Activated CD4-positive, alpha-beta memory T cell treated with anti-CD3 and anti-CD28 coated beads for 36 hours (primary cell): ENCODE measurements at places on chromosomes 11 and 22.

DNA sequence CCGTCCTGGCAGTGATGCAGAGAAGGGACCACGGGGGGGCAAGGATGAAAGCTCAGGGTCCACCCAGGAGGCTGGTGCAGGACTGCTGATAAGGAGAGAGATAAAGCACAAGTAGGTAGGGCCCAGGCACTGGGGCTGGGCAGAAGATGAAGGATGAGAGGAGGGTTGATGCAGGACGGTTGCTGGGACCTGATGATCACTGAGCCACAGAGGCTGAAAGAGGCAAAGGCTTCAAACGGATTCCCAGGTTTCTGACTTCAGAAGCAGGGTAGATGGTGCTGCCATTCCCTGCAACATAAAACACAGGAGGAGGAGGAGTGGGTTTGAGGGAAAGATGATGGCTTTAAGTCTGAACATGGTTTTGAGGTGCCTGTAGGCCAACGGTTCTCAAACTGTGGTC is 148.5 kb downstream of the TTC17 start:
- DNase-seq, result no peak

DNA sequence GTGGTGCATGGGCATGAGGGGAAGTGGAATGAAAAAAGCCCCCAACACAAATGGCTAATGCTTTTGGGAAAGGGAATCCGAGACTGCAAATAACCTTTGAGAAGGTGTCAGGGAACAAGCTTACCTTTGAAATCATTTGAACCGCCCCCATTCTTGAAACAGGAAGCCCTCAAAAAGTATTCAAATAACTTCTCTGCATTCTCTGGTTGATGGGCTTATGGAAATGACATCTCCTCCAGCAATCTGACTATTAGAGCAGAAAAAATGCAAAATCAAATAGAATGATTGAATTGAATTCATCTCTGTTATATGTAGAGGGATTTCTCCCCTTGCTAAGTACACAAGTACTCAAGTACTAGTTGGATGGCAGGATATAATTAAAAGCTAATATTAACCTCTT is 409.9 kb downstream of the TMEM135 start:
- DNase-seq, result no peak

- DNase-seq, result no peak
Measured at GRCh38 chr11:11057472-11057854, 199.6 kb upstream of the ZBED5 start.

GRCh38 chr11:15624701-15625100 is 510.0 kb downstream of the INSC start:
- DNase-seq, result no peak

DNA sequence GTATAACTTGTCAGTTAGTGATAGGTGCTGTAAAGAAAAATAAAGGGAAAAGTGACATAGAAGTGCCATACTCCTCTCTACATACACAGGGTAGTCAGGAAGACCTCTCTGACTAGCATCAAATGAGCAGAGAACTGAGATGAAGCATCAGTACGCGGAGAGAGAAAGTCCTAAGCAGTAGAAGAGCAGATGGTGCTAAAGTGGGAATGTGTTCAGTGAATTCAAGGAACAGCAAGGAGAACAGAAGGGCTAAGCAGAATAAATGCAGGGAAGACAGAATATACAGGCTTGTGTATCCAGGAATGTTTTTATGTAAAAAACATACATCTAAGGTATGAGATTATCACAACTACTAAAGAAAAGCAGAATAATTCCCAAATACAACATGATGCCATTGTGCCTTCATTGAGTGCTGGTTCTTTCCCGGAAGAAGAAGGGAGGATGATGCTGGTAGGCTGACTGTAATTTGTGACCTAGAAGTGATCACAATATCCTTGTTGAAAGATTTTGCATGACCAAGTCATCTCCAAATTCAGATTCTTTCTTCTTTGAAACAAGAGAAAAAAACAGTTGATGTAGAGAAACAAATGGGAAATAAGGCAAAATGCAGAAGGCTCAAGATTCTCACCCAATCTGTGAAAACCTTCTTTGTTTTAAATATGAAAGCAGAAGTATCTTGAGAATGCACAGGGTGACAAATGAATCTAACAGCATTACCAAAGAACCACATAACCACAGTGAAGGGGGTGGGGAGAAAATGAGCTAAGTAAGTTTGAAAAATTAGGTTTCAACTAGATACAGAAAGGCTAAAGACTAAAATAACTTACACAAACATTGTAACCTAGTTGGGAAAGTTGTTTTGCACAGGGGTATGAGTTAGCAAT is 20.5 kb downstream of the MRE11 start:
- DNase-seq, result no peak

- DNase-seq, result no peak
Measured at GRCh38 chr11:28400331-28401100, 292.3 kb downstream of the METTL15 start.

DNA sequence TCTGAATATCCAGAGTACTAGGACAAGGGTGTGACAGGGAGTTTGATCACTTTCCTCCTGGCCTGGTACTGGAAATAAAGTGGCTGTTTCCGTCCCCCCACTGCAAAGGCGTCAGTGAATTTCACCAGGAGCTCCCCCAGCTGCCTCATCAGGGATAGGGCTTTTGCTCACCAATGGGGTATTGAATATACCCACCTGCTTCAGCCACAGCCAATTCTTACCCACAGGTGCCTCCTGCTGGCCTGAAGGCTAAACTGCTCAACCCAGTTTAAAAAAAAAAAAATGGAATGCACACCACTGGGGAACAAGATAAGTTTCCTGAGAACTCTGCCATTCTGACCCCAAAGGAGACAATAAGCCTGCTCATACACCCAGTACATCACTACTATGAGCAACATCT is 65.3 kb upstream of the MS4A8 start:
- no peak for DNase-seq

GRCh38 chr11:113470233-113470632 is 5.0 kb downstream of the DRD2 start:
- no peak for DNase-seq

DNA sequence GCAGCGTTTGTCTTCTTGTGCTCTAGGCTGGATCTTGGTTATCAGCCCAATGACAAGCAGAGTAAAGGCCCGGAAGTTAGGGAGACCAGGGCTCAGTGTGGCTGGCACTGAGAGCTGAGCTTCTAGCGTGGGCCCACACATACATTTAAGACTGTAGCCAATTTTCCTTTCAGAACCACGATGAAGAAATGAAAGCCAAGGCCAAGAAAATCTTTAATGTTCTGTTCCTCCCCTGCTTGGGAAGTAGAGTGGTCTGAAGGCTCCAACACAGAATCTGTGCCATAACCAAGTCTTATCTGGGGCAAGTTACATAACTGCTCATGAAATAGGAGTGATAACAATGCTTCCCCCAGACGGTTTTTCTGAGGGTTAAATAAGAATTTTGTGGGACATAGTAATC is 4.7 kb upstream of the ST3GAL4 start:
- DNase-seq, result no peak

GRCh38 chr11:37390576-37391083 is 792.6 kb upstream of the RAG2 start:
- DNase-seq, result no peak

- DNase-seq, result no peak
Measured at GRCh38 chr11:82229341-82229740, 504.3 kb downstream of the FAM181B start.

DNA sequence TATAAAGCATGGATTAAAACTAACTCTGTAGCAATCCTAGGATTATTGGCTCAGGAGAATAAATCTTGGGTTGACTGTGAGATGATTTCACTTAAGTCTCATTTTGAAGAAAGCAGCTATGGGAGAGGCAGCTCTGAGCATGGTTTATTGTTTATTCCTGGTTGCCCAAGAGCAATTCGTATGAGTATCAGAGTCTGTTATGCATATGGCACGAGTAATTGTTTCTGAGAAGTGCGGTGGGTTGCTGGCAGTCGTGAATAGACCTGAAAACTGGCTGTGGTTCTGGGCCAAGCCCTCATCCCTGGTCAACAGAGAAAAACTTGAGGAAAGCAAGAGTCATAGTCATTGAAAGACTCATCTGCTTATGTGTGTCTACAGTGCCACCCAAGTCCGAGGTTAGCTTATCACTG is 26.8 kb downstream of the DIXDC1 start:
- peak; percentile 56 for DNase-seq

DNA sequence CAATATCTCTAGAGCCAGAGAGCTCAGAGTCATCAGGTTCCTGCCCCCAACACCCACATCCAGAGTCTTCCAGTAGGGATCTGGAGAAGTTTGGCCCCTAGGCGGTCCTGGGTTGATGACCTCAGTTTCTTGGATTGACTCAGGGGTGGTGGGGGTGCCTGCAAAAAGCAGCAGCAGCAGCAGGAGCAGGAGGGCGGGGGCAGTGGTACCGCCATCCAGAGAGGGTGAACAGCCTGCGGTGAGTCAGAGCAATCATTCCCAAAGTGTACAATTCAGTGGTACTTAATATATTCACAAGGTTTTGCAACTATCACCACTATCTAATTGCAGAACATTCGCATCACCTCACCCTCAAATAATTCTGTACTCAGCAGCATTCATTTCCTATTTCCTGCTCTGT is 9.9 kb upstream of the SEC14L3 start:
- no peak for DNase-seq

- no peak for DNase-seq
Measured at GRCh38 chr11:117424781-117425180, 97.1 kb downstream of the CEP164 start.

DNA sequence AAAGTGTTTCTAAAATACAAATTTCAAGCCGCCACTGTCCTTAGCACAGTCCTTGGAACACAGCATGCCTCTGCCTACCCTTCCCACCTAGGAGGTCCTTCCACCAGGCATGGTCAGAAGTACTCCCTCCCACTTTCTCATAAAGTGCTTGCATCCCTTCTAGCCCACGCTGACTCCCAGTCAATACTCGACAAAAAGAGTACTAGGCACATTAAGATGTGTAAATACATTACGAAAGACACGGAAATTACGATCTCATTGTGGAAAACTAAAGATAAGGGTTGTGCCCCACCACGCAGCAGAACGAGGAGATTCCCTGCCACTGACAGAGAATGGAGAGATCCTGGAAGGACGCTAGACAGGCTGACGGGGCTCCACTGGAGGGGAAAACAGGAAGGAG is 13.5 kb downstream of the CHKA start:
- DNase-seq, result no peak

GRCh38 chr11:102426000-102426399 is 26.6 kb downstream of the TMEM123 start:
- no peak for DNase-seq

DNA sequence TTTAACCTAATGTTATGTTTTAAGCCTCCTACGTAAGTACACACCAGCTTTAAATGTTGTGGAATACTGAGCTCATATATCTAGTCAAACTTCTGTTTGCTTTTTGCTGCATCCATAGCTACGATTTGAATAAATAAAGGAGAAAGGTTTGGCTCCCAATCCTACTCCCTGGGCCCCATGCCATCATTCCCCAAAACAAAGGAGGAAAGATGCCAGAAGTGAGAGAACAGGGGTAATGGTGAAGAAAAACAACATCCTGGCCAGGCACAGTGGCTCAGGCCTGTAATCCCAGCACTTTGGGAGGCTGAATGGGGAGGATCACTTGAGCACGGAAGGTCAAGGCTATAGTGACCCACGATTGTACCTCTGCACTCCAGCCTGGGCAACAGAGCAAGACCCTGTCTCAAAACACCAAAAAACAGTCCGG is 26.5 kb downstream of the SCGB1A1 start:
- no peak for DNase-seq

GRCh38 chr11:47946682-47947559 is 33.4 kb upstream of the PTPRJ start:
- DNase-seq, result peak; percentile 68

DNA sequence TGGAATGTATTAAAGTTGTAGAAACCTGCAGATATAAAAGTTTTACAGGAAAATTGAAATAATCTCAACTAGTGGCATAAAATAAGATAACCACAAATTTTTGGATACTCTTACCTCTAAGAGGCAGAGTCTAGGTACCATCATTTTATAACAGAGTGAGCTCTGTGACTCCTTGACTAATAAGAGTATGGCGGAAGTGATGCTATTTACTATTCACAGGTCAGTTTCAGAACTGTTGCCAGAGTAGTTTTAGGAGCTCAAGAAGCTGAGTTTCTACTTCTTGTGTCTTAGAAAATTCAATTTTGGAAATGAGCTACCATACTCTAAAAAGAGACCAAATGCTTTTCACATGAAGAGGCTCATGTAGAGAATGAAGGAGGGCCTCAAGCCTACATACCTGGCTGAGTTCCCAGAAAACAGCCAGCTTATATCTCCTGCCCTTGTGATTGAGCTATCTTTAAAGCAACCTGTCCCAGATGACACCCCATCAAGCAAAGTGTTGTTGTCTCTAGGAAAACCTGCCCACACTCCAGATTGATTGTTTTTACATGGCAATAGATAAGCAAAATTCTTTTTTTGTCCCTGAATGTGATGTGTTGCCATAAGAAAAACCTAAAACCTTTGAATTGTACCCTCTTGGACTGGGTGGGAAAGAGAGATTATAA is 712.8 kb upstream of the CNTN5 start:
- no peak for DNase-seq

GRCh38 chr11:12005476-12005875 is 3.0 kb downstream of the DKK3 start:
- DNase-seq, result no peak

GRCh38 chr11:110428956-110429730 is 605 bp upstream of the FDX1 start:
- no peak for DNase-seq

- no peak for DNase-seq
Measured at GRCh38 chr11:134661660-134662059, 249.6 kb upstream of the B3GAT1 start.

- DNase-seq, result peak; percentile 32
Measured at GRCh38 chr11:125903711-125904659, at the start of gene DDX25. TSS of gene DDX25 (plus strand) at chr11:125904508. CDS start at chr11:125904518, 10 bp downstream.

- DNase-seq, result no peak
Measured at GRCh38 chr11:71577469-71578004, 5.1 kb downstream of the KRTAP5-11 start.

DNA sequence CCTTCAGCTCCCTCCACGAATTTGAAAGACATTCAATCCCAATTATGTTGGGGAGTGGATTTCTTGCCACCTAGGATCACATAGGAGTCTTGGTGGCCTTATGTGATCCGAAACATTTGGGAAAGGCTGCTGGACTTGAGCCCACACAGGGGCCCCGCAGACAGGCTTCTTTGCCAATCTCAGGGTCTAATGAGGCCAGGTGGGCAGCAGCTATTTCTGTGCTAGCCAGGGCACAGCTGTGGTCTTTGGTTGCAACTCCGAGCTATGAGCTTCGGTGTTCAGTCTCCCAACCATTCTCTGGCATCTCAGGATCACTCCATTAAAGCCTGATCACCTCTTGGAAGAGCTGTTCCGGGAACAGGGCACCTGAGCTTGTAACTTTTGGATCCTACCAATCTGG is 84.4 kb downstream of the TP53I11 start:
- no peak for DNase-seq

DNA sequence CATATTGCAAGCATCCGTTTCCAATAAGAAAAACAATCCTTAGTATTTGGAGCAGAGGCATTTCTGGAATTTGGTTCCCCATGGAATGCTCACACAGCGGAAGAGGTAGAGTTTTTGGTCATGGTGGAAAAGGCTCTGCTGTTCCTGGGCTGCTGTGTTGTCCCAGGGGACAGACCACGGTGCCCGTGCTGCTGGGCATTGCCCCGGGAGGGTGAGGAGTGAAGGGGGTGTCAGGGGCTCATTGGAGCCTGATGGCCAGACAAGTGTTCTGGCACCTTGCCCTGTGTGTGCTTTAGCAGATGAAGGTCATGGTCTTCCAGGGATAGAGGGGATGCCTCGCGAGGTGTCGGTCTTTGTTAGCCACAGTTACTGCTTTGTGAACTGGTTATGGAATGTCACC is 61.2 kb downstream of the MPPED1 start:
- DNase-seq, result no peak
